ENCODE measurements at places on chromosomes 5 and 9. TPM values are rescaled to one million over a fixed set of nuclear protein-coding genes. Genes with fewer than 3 reads are reported as not detected.
A peak's percentile ranks its signal among the peaks of the same experiment; 100 is the strongest.

IQGAP2 gene
- total RNA-seq: 39.1 TPM

- DNase-seq: no peak
These were observed 616.3 kb downstream of the SLCO4C1 start for GRCh38 chr5:101679816-101680215.

- no peak for DNase-seq
These were observed 113.2 kb downstream of the TLE4 start for GRCh38 chr9:79684711-79685575.

DNA sequence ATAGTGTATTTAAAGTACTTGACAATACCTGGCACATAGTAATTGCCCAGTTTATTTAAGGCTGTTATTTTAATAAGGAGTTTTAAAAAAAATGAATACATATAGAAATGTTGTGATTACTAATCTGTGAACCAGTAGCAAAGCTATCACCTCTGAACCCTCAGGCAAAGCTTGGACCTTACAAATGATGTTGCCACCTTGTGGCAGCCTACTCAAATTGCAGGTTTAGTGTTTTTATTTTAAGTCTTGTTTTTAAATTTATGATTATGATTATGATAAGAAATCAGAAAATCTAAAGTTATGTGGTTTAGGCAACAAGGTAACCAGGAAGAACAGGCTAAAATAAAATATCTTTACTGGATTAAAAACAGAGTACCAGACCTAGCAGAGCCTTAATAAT, 35.8 kb downstream of the PPARGC1B start:
- no peak for DNase-seq

GRCh38 chr5:155258161-155258560, 244.6 kb downstream of the KIF4B start:
- no peak for DNase-seq

- no peak for DNase-seq
These were observed 182.2 kb downstream of the TMC1 start for GRCh38 chr9:72703574-72703973.

DNA sequence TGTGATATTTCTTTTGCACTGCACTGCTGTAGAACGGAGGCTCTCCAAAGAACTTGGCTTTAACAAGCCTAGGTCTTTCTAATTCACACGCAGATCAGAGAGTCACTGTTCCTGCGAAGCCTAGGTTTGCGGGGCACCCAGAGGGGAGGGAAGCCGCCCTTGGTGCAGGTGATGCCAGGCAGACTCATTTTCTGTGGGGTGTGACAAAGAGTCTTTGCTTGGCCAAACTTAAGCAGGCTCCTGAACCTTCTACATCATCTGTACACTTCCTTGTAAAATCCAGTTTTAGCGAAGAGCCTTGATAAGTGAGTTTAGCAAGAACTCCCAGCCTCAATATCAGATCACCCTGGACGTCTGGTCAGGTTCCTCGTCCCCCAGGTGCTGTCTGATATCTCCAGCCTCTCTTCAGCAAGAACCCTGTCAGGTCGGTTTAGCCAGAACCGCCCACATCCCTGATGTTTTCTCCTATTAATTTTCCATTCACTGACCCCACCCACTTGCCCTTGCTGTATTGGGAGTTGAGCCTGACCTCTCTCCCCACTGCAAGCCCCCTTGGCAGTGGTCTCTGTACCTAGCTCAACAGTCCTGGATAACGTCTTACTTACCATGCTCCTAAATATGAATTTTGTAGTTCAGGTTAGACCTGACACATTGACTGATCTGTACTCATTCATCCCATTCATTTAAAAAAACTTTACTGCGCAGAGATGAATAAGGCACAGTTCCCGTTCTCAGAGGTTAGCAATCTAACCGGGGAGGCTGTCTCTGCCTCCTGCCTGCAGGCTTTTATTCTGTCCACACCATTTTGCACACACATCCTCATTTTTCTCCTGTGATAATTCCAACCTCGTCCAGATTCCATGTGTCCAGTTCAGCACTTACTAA, 880 bp upstream of the UBAC1 start:
- DNase-seq: no peak

HINT1 gene
- total RNA-seq: 322 TPM

DNA sequence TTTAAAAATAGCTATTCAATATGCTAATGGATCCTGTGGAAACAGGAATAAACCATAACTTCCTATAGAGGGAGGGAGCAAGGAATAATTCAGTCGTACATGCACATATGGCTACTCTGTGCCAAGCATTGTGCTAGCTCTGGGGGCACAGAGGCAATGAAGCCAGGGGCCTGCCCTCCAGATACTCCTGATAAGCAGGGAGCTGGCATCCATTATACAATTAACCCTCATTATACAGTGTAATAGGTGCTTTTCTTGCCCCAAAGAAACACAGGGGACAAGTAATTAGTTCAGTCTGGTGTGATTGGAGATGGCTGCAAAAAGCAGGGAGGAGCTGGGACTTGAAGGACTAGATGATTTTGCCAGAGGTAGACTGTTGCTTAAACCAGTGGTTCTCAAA, 200.4 kb downstream of the SREK1 start:
- no peak for DNase-seq

DNA sequence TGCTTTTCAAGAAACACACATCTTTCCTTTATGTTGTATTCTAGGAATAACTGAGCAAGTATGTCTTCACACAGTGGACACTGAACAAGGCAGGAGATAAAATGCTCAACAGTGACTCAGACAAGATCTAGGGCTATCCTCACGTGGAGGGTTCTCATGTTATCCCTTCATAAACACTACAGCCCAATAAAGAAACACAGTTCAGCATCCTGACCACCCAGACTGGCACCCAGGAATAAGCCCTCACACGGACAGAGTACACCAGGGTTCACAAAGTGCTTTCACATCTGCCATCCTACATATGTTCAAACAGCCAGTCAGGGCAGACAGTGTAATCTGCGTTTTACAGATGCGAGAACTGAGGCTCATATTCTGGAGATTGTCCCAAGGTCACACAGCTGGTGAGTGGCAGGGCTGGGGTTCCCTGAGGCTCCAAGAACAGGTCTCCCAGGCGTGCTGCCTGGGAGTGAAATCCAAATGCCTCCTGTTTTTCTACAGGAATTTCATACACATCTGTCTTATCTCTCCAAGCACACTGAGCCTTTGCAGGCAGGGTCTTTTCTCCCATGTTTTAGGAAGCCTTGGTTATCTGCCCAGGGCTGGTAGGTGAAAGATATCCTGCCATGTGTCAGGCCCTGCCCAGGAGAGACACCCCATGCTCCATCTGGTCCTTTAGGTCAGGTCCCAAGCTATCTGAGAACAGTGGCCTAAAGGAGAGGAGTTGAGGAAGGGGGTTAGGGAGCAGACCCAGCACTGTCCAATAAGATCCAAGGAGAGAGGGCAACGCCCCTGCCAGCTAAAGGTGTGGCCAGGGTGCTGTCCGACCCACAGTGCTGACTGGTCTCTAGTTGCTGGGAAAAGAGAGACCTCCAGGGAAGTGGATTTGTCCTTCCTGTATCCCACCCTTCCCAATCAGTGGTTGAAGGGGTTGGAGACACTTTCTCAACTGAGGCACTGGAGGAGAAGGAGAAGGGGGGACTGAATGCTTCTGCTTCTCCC, 47.9 kb upstream of the XPA start:
- no peak for DNase-seq

GRCh38 chr5:131182839-131183238, 12.1 kb downstream of the LYRM7 start:
- DNase-seq: no peak

DNA sequence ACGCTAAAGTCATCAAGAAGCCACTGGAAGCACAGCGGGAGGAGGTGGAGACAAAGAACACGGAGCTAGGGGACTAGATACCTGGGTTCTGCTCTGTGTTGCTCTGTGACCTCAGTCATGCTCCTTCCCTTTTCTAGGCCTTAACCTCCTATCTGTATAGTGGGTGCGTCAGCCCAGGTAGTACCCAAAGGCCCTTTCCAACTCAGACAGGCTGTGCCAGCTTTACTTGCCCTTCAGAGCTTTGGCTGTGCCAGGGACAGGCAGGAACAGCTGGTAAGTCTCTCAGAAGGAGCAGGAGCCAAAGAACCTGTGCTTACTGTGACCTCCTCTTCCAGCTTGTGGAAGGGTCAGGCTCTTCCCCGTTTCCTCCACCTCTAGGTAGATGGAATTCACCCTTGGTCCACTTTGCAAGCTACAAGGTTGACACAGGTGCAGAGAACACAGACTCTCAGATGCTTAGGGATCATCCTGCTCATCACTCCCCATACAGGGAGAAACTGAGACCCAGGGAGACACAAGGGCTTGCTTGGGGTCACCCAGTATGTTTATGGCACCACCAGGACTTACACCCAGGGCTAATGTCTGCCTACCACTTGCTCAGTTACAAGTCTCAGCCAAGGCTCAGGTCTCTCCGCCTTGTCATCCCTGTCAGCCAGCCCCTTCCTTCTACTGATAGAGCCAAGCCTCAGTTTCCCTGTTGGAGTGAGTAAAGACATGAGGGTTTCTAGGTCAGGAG, 1.7 kb downstream of the CCDC69 start:
- peak; percentile 25 for DNase-seq

ANGPTL2 gene
- not detected for total RNA-seq

HAPLN1 gene
- not detected for total RNA-seq

DNA sequence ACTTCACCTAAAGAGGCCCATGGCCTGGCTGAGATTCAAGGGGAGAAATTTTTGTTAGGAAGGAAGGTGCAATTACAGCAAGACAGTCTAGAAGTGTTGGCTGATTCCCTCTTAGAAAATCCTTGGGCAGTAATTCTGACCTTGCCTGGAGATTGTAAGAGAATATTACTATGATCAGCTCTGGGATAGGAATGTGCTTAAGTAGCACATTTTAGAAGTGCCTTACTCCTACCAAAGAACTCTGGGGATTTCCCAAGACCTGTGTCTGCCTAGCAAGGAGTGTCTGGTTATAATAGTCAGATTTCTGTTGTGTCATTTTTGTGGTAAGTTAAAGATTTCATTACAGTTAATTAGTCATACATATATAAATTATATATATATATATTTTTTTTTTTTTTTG, 52.3 kb downstream of the NLN start:
- DNase-seq: peak; percentile 17

PCSK1 gene
- total RNA-seq: not detected

RFESD gene
- total RNA-seq: 9.2 TPM

DNA sequence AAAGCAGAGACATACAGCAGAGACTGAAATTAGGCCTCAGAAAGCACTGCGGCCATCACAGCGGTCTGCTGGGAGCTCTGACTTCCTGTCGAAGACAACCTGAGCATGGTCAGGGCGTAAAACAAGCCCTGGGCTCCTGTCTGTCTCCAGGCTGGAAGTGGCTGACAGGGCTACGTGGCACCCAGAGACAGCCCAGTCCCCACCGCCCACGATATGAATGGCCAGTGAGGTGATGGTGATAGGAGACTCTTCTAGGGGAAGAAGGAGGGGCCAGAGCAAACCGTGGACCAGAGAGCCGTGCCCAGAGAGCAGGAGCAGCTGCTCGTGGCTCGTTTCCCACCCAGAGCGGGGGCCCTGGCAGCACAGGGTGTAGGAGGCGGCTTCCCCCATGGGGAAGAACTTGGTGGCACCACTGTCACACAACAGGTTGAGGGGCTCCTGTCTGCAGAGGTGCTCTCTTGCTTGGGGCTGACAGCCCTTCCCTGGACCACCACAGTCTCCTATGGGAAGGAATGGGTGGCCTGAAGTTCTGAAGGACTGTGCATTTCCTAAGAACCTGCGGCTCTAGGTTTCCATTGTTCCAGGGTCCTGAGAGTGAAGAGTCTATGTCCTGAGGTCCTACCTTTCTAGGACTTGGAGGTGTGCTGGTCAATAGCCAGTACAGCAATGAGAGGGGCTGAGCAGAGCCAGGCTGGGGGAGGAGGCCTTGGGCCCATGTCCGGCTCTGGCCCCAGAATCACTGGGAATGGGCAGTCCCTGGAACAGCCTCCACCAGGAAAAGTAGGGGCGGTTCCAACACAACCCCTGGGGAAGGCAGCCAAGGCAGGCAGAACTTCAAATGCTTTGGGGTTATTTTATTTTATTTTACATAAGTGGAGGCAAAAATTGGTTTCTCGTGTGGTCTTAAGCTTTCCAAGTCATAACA, 56.4 kb downstream of the BARX1 start:
- no peak for DNase-seq

RGMB gene
- total RNA-seq: 1.9 TPM

DNA sequence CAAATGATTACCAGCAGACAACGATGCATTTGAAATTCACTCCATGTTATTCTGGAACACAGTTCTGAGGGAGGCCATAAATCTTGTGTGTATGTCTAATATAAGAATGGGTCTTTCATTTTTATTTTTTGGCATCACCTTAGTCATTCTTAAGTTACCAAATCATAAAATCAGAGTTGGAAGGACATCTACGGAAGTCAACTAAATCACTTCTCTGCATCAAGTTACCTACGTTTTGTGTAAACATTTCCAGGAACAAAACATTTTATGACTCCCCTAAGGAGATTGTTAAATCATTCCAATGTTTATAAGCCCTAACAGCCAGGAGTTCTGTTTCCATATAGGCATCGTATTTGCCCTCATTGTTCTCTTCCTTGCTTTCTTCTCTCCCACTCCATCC, 378.2 kb downstream of the FAM170A start:
- DNase-seq: no peak

LNPEP gene
- total RNA-seq: 51.2 TPM

TMC1 gene
- 0.38 TPM for total RNA-seq

All from activated CD8-positive, alpha-beta T cell treated with anti-CD3 and anti-CD28 coated beads for 36 hours (primary cell).